ENCODE measurements at places on chromosomes 4 and X.

- DNase-seq: no peak
These were observed 289.0 kb upstream of the ADGRL3 start for GRCh38 chr4:60911127-60911526.

- DNase-seq: no peak
These were observed 4.3 kb upstream of the SHROOM2 start for GRCh38 chrX:9781941-9782340.

GRCh38 chrX:71922686-71923085, 12.0 kb downstream of the NHSL2 start:
- no peak for DNase-seq

DNA sequence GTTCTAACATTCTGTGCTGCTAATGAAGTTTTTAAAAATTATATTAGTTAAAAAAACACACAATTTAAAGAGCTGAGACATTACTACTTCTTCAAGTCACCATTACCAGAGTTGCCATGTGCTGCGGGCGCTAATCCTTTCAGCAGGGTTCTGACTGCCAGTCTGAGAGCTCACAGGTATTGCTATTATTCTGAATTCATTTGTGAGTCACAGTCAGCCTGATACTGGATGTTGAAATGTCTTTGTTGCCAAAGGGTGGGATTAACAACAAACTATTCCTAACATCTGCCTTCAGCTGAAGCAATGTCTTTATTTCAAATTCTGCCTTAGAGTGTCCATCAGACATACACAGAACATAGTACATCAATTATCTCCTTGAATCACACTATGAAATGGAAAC, 197.1 kb upstream of the FGF13 start:
- no peak for DNase-seq

GRCh38 chr4:186885289-186885688, 161.6 kb upstream of the FAT1 start:
- DNase-seq: no peak

DNA sequence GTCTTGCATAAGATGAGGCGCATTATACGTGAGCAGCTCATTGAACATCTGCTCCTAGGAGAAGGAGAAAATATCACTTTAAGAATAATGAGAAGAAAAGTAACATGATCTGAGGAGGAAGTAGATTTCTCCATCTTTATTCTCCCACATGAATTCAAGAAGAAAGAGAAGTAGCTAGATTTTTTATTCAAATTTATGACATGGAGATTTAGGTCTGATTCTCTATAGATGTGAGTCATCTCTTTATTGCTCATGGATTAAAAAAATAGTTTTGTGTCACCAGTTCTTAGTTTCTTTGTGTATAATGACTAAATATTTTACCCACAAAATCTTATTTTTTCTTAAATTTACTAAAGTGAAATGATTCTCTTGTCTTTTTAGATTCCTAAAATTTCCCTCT, 40.4 kb downstream of the HPGDS start:
- no peak for DNase-seq

DNA sequence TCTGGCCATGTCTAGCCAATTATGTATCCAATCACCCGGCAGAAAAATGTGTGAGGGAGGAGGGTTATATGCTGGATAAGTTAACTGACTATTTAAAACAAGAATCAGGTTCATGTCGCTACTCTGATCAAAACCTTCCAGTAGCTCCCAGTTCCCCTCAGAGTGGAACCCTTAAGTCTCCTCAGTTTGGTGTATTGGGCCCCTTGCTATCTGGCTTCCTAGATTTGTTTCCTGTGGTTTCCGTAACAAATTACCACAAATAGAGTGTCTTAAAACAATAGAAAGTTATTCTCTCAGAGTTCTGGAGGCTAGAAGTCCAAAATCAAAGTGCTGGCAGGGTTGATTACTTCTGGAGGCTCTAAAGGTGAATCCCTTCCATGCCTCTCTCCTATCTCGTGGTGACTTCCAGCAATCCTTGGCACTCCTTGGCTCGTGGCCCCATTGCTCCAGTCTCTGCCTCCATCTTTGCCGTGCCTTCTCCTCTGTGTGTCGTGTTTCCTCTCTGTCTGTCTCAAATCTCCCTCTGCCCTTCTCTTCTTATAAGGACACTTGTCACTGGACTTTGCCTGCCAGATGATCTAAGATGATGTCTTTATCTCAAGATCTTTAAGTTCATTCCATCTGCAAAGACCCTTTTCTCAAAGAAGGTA, 10.5 kb upstream of the ENPP6 start:
- no peak for DNase-seq

DNA sequence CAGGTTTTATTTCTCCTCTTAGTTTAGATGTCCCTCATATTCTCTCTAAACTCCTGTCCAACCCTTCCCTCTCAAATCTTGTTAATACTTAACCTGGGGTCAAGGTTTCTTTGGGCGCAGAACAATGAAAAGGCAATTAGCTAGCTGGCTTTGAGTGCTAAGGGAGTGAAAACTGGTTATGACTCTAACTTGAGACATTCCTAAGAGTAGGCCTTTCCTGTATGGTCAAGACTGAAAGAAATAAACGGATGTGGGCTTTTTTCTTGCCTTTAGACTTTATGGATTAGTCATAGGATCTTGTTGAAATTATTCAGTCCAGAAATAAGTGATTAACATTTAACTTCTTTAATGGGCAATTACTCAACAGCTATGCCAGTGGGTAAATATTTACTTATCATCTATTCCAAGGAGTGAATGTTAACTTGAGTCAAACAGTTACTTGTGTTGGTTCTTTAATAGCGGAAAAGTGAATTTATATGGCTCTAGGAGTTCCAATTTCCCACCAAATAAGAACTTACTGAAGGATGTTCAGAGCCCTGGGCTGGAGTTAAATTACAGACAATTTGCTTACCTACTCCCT, 141.7 kb upstream of the SCML1 start:
- DNase-seq: no peak

DNA sequence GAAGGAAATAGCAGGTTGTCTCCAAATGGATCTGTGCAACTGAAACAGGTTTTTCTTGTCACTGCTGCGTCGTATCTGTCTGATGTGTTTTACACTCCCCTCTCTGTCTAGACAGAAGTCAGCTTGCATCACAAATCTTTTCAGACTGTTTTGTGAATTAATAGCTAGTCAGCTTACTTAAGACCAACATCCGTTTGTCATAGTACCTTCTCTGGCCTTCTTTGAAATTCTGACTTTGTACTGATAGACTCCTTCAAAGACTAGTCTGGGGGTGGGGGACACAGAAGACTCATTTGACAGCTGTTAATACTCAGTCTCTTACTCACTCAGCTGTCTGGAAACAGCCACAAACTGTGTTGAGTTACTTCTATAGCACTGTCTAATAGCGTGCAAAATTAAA, 197.8 kb downstream of the PALLD start:
- DNase-seq: no peak

DNA sequence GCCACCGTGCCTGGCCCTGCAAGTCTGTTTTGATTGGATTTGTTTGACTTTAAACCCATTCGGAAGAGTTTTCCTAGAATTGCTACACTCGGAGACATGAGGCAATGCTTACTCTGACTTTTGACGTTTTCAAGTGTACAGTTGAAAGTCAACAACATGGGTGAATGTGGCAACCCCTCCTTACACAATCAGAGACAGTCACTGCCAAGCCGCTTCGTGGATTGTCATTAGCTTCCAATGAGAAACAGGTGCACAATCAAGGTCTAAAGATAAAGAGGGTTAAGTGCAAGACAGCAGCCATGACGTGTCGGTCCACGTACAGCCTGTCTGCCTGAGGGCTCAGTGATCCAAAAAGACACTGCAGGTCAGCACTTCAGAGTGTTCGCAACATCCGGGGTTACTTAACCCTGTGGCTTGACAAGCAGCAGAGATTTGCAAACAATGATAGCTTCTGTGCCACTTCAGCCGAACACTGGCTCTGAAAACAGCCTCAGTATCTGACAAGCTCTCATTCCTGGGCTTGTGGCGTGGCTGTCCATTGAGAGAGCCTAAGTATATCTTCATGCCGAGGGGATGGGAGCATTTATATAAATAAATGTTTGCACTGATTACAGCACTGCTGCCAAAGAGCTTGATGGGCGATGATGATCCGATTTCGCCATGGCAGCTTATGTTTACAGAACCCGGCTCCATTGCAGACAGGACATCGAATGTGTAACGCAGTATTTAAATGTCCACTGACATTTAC, 180.0 kb downstream of the DHRSX start:
- no peak for DNase-seq

DNA sequence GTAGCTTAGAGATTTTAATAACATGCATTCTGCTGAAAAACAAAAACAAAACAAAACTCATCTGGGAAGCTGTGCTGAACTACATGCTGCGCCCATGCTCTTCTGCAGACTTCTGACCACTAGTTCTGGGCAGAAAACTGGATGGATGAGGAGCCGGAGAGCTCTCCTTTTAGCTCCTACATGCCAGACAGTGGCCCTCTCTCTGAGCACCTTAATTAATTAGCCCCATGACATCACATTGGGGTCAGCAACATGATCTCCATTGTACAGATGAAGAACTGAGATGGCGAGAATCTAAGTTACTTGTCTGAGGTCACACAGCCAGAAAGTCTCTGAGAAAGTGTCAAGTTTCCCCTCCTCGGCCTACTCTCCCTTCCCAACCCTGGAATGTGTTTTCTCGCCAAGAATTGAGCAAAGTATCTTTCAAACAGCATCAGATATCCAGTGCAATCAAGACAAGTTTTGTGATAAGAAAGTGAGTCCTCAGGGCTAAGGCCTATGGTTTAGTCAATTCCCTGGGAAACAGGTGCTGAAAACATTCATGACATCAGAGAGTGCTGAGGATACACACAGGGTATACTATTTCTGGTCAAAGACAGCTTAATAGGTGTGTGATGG, 21.6 kb downstream of the SCD5 start:
- DNase-seq: peak; percentile 10

DNA sequence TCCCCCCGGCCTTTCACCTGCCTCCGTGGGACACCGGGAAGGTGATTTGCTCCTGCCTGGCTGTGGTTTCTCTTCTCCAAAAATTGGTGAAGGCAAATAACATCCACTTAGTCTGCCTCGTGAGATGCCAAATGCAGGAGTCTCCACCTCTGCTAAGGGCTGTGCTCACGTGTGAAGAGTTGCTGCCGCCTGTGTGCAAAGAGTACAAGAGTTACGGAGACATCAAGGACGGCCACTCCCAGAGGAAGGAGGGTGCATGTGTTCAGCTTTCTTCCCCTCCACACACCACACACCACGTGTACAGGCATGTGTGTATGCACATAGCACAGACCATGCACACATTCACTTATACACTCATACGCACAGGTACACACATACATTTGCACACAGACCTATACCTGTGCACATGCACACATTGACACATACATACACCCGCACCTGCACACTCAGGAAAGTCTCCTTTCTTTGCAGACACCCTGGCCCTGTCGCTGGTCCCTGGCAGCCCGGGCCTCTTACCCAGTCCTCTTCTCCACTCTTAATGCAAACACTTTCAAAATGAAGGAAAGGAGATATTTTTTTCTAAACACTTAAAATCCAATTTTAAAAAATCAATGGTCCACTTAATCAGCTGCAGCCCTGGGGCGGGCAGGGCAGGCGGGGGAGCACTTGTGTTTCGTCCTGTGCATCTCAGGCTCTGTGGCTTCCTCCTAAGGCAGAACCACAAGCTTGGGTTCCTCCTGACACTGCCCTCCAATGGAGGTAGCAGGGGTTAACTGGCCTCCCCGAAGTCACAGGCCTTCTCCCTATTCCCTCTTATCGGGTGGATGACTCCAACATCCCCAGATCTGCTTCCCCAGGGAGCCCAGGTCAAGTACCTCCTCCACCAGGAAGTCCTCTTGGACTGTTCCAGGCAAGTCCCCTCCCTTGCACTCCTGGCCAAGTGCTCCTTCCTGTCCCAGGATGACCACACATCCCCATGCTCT, 103.0 kb downstream of the CPZ start:
- peak; percentile 10 for DNase-seq

DNA sequence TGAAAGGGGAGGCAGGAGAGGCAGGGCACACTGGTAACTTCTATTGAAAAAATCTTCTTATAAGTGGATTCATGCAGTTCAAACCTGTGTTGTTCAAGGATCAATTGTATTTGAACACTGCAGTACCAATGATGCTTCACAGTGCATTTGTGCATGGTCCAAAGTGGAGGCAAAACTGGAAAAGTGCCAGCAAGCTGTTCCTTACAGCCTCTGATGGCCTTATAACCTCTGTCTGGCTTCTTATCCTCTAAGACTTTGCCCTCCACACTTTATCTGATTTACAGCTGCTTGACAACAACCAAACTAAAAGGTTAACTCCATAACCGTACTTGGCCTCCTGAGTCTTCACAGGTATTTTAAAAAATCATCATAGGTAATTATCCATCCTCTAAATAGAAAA, 40.4 kb downstream of the MAGEB17 start:
- DNase-seq: no peak

DNA sequence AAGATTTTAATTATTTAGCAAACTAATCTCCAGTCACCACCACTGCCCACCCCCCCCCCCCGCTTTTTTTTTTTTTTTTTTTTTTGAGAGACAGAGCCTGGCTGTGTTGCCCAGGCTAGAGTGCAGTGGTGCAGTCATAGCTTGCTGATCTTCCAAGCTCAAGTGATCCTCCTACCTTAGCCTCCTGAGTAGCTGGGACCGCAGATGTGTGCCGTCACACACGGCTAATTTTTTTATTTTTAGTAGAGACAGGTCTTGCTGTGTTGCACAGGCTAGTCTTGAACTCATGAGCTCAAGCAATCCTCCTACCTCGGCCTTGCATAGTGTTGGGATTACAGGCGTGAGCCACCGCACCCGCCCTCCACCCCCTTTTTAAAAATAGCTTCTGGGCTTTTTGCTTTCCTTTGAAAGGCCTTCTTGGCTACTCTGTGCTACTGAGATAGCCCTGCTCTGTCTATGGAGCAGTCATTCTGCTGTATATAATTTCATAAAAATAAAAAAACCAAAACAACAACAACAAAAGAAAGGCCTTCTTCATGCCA, 18.7 kb downstream of the TXLNG start:
- no peak for DNase-seq

DNA sequence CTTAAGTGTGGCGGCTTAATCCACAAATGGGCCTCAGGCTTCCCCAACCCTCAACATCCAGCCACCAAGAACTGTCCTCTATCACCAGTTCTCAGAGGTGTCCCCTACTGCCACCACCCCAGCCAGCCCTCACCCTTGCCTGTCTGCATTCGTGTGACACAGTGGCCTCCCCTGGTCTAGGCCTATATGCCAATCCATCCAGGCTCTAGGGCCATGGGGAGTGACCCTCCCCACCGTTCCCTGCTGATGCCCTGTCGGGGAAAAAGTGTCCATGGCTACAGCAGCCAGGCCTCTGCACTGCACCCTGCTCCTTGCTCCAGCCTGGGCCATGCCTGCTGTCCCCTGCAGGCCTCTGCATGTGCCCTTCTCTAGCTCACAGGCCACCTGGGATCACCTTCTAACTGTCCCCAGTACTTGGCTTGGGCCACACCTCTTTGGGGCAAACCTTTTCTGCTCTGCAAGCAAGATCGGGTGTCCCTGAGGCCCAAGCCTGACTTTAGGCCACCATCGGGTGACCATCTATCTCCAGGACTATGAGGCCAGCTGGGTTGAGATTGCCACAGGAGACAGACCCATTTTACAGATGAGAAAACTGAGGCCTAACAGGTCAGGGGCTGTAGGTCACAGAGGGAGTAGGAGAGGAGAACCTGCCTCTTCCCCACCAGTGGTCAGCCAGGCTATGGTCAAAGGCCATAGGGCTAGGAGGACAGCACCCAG, 75.8 kb downstream of the JAKMIP1 start:
- peak; percentile 13 for DNase-seq

Data from H9 (cell line).